ENCODE measurements at places on chromosomes 5 and 9.

DNA sequence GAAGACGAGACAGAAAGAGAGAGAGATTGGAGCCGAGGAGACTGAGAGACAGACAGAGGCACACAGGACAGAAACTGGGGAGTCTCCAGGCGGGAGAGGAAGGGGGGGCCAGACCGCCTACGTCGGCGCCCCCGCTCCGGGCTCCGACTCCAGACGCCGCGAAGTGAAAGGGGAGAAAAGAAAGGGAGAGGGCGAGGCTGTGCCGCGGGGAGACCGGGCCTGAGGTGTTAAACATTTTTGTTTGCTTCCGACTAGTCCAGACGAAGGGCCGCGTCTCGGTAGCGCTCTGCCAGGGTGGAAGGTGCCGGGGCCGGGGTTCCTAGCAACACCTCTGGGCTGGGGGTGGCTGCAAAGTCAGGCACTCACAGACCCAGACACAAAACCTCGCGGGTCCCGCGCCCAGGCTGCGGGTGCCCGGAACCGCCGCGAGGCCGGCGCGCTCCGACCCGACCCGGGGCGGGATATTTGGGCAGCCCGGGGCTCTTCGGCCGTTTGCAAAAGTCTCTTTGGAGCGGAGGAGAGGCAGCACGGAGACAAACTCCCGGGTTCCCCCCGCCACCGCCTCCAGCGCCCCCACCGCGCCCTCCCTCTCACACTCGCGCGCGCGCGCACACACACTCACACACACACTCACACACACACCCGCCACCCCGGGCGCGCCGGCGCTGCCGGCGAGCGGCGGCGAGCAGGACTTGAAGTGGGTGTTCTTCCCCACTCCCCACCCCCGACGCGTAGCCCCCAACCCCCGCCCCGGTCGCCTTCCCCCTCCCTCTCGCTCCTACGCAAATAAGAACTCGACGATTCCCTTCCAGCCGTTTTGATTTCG lies 626 bp upstream of the FST start:
- DNase-seq = peak; percentile 39

- DNase-seq = peak; percentile 18
Observed at GRCh38 chr9:4489919-4490704, at the start of gene SLC1A1. SLC1A1 (plus strand) TSS chr9:4490468; CDS start chr9:4490680, 212 bp downstream.

- no peak for DNase-seq
Observed at GRCh38 chr5:89120719-89121118, 237.7 kb upstream of the MEF2C start.

DNA sequence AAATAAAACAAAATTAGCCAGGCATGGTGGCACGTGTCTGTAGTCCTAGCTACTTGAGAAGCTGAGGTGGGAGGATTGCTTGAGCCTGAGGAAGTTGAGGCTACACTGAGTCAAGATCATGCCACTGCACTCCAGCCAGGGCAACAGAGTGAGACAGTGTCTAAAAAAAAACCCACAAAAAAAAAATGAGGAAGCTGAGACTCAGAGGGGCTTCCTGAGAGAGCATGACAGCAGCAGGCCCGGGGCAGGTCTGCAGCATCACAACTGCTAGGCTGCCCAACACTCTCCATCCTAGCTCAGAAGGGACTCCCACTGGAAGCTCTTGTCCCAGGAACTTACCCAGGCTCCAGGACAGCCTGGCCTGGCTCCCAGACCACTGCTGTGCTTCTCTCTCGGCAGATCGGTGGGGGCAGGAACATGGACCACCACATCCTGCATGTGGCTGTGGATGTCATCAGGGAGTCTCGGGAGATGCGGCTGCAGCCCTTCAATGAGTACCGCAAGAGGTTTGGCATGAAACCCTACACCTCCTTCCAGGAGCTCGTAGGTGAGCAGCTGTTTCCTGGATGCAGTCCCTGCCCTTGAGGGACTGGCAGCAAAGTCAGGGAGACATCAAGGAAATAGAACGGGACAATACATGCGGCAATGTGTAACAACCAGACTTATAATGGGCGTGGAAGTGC lies 19.1 kb downstream of the PTGS1 start:
- no peak for DNase-seq

DNA sequence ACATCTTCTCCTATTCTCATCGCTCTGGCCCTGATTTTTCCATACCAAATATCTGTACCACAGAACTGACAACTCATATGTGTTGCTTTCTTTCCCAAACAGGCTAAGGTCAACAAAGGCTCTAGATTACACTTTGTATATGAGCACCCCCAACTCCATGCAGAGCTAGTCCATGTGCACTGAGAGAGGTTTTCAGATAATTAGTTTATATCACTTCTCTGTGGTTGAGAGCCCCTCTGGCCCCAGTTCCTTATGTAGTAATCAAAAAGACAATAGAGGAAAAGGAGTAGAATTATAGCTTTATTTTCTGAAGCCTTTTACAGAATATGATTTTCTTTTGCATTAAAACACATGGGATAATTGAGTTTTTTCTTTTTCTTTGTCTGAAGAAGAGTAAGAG lies 120.0 kb downstream of the TRIO start:
- DNase-seq = no peak

DNA sequence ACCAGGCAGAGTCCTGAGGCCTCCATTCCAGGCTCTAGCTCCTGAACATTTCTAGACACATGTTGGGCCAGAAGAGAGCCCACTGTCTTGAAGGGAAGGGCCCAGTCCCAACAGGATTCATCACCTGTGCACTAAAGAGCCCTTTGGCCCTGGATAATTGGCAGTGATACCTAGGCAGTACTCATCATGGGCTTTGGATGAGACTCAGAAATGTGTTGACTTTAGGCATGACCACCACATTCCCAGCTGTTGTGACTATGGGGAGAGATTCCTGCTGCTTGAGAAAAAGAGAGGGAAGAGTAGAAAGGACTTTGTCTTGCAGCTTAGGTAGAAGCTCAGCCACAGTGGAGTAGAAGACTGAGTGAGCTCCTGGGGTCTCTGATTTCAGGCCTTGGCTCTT lies 138.4 kb upstream of the DAPK1 start:
- no peak for DNase-seq

GRCh38 chr5:94045839-94046782 lies 304.7 kb upstream of the POU5F2 start:
- DNase-seq = no peak

GRCh38 chr5:55540525-55540924 lies 5.8 kb upstream of the PLPP1 start:
- no peak for DNase-seq

GRCh38 chr5:160602744-160603143 lies 181.1 kb downstream of the PTTG1 start:
- no peak for DNase-seq

- peak; percentile 78 for DNase-seq
Observed at GRCh38 chr9:136901516-136902258, 15.4 kb downstream of the TRAF2 start.

DNA sequence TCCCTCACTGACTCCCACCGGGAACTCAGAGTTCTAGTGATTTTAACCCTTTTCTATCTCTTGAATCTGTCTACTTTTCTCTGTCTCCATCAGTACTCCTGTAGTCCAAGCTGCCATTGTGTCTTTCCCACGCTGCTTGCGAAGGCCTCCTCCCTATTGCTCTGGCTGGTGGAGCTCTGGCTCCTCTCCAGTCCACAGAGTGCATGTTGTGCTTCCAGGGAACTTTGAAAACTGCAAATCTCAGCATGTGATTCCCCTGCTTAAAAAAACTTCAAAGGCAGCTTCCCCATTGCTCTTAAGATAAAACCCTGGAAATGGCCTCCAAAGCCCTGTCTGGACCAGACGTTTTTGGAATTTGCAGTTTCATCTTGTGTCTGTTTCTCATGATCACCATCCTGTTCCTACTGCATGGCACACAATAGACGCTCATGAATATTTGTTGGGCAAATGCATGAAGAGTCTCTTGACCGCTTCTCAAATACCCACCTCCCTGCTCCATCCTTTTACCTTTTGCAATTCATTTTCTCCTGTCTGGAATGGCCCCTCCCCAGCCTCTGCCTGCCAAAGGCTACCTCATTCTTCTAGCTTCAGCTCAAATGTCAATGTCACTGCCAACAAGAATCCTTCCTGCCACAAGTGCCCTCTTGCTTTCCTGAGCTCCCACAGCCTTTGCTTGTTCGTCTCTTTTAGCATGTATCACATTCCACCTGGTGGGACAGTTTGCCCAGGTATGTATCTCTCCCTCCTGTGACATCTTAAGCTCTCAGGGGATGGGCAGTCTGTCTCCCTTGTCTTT lies 293.2 kb downstream of the ARHGAP26 start:
- no peak for DNase-seq

DNA sequence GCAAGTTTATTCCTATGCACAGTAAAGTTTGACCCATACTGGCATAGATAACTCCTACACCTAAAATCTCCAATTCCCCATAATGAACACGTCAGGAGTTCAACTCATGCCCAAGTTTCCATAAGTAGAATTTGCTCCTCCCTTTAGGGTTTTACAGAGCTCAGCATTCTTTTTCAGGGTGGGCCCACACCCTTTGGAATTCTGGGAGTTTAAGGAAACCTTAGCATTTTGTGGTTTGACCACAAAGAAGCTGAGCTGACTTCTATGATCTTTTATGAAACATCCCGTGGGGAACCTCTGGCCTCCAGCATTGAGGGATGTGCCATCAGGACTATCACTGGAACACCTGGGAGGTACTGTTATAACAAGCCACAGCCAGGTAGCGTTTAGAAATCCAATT lies 220.6 kb upstream of the MAP3K1 start:
- DNase-seq = no peak
